ENCODE measurements at places on chromosomes 13 and 19.

GRCh38 chr19:13033244-13033643 is 38.0 kb downstream of the NFIX start:
- DNase-seq: no peak

DNA sequence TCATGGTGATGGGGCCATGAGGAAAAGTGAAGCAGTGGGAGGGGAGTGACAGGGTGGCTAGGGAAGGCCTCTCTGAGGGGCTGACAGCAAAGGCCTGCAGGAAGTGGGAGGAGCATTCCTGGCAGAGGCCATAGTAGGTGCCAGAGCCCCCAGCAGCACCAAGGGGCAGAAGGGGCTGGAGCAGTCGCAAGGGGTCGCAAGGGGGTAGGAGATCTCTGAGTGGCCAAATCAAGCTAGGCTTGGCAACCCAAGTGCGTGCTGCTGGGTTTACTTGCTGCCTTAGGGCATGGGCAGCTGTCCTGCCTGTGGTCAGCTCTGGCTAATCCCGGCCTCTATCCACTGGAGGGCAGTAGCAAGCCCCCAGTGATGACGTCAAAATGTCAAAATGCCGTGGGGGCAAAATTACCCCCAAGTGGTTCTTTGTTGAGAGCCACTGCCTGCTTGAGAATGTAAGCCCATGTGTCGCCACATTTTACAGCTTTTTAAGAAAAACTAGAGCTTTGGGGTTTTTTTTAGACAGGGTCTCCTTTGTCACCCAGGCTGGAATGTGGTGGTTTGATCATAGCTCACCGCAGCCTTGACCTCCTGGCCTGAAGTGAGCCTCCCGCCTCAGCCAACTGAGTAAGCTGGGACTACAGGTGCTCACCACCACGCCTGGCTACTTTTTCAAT is 11.8 kb downstream of the CCDC97 start:
- no peak for DNase-seq

GRCh38 chr19:51166846-51167490 is 24.9 kb downstream of the SIGLEC7 start:
- DNase-seq: no peak

DNA sequence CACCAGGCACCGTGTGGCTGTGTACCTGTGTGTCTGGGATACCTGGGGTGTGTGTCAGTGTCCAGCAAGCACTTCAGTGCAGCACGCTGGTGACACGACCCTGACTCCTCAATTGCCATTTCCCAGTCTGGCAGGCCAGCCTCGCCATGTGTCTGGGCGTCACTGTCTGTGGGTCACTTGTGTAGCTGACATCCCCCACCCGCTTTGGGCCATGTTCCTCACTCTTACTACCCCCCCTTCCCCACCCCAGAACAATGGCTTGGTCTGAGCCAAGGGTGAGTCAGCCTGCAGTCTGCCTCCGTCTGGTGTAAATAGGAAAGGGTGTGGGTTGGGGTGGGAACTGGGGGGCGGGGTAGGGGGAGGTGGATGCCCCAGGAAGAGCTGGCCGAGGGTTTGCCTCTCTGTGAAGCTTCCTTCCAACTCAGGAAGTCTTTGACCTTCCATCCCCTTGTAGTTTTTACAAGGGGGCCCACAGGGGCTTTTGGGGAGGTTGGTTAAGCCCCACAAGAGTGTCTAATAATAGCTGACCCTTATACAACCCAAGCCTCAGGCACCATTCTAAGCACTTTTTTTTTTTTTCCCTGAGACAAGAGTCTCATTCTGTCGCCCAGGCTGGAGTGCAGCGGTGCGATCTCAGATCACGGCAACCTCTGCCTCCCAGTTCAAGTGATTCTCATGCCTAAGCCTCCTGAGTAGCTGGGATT is 17.6 kb downstream of the NOVA2 start:
- no peak for DNase-seq

GRCh38 chr19:10184636-10185035 is 10.1 kb downstream of the DNMT1 start:
- DNase-seq: no peak

DNA sequence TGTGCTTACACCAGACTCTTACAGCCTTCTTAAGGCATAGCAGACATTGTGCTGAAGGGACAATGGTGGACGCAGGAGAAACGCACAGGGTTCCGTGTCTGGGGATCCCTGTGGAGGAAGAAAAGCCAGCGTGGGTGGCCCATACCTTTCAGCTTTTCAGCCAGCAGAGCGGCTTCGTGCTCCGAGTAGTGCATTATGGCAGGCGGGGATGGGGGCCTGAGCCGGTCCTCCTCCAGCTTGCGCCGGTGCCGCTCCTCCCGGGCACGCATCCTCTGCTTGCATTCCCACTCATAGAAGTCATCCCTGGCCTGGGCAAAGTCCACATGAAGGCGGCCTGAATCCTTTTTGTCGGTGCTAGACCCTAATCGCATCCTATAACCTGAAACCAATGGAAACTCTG is 332.4 kb downstream of the DNAJC15 start:
- DNase-seq: no peak

GRCh38 chr13:112107289-112107688 is 40.3 kb downstream of the SOX1 start:
- no peak for DNase-seq

DNA sequence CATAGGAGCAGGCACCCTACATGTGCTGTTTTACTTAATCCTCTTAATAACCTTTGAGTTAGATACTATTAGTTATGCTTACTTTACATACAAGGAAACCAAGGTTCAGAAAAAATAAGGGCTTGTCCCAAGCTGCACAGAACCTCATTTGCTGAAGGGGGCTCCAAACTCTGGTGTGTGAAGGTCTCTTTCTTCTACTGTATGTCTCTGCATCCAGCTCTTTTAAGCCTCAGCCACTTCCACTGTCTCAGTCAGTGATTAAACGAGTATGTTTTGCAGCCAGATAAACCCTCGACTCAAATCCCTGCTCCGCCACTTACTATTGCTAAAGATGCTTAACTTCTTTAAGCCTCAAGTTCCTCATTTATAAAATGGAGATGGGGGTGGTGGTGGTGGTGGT is 112.4 kb upstream of the WASF3 start:
- no peak for DNase-seq

GRCh38 chr13:77325371-77325980 is 1.4 kb downstream of the MYCBP2 start:
- no peak for DNase-seq

GRCh38 chr13:110507678-110508381 is 53.7 kb downstream of the RAB20 start:
- DNase-seq: no peak

DNA sequence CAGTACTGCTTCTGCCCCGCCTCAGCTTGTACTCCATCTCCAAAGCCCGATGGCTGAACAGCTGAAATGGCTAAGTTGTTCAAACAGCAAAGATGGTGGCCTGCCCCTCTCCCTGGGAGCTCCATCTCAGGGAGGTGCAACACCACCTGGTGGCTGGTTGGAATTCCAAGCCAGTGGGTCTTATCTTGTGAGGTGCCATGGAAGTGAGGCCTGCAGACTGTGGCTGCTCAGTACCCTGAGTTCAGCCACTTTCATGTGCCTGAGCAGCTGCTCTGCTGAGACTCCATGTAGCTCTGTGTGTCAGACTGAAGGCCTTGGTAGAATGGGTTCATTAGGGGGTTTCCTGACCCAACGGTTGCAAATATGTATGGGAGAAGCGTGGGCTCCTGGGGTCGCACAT is 67.3 kb upstream of the SPRY2 start:
- no peak for DNase-seq

DNA sequence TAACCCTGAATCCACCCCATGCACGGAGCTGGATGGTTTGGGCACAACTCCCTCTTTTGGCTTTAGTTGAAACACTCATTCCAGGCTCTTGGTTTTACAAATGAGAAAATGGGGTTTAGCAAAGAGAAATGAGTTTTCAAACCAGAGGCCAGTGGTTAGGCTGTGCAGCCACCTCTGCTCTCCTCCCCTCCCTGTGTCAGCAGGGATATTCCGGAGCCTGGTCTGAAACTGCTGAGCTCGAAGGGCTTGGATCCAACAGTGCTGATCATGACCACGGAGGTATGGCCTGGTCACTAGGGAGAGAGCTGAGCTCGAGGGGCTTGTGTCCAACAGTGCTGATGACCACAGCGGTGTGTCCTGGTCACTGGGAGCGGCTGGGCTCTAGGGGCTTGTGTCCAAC is 41.5 kb downstream of the ZNF787 start:
- no peak for DNase-seq
